ENCODE measurements at places on chromosomes 7 and 10.

- DNase-seq: no peak
These were observed 17.4 kb downstream of the SLC13A4 start for GRCh38 chr7:135710417-135711138.

GRCh38 chr7:104894314-104894713 is 119.7 kb upstream of the KMT2E start:
- DNase-seq: no peak

DNA sequence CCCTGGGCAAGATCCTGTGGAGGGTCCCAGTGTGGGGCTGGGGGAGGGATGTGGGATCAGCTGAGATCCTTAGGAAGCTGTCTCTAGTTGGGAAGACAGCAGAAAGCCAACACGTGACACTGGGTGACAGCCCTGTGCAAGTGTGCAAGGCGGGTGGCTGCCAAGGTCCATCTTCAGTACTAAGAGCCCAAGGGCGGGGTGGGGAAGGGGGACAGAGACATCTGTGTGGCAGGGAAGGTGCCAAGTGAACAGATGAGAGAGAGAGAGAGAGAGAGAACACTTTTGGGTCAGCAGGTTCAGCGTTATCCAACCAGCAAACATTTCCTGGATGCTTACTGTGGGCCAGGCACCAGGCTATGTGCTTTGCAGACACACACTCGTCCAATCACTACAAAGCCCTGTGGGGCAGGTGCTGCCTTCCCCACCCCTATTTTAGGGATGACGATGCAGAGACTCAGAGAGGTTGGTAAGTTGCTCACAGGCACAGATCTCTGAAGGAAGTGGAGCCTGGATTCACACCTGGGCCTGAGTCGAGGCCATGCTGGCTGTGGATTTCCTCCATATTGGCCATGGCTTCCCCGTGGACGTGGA is 135.7 kb downstream of the GRK5 start:
- no peak for DNase-seq

GRCh38 chr10:36017137-36017536 is 375.0 kb upstream of the FZD8 start:
- DNase-seq: no peak

DNA sequence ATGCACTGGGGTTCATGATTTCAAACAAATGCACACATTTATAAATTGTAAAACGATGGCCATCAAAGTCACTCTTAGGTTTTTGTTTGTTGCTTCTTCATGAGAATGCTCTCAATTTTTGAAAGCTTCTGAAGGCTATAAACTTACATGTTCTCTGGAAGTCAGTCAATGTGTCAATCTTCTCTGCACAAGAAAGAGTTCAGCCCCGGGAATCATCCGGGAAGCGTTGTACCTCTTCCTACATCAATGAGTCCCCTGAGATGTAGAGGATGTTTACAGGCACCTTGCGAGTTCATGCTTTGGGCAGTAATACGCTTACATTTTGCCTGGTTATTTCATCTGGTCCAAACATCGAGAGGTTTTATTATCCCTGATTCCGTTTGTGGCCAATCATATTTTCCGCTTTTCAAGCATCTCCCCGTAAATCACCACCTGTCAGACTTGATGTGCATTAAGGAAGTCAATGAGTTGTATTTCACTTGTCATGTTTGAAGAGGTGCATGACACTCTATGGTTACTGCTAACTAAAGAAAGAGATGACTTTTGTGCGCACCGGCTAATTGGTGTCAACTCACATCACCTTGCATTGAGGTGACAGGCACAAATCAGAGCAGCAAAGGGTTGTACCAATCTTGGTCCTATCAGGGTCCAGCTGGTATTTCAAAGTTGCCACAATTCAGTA is 750.7 kb downstream of the SORCS3 start:
- DNase-seq: no peak

- DNase-seq: no peak
These were observed 47.7 kb downstream of the EGFR start for GRCh38 chr7:55066524-55066923.

GRCh38 chr7:112874909-112875308 is 84.7 kb upstream of the TMEM168 start:
- DNase-seq: no peak

DNA sequence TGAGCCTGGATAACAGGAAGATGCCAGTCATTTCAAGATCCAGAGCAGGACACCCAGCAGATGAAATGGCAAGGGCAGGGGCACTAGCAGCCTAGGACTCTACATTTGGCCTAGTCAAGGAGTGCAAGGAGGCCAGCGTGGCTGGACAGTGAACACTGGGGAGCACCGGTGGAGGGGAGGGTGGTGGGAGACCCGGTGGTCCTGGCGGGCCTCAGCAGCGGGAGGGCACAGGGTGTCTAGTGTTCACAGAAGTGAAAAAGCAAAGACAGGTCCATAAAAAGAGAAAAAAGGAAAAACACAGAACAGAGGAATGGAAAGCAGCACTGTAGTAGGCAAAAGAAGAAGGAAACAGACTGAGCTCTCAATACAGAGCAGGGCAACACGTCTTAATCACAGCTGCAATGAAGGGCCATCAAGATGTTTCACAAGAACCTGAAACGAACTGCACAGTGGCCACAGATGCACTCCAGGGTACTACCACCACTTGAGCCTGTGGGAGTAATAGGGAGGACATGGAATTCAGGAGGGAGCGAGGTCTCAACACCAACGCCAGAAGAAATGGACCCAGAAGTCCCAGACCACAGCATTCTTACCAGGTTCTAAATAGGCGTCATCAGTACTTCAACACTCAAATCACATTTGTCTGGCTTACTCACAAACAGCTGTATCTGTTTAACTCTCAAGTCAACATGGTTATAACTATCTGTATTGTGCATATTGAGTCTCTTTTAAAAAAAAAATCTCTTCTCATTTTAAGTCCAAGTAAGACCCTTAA is 573.7 kb downstream of the PARD3 start:
- no peak for DNase-seq

DNA sequence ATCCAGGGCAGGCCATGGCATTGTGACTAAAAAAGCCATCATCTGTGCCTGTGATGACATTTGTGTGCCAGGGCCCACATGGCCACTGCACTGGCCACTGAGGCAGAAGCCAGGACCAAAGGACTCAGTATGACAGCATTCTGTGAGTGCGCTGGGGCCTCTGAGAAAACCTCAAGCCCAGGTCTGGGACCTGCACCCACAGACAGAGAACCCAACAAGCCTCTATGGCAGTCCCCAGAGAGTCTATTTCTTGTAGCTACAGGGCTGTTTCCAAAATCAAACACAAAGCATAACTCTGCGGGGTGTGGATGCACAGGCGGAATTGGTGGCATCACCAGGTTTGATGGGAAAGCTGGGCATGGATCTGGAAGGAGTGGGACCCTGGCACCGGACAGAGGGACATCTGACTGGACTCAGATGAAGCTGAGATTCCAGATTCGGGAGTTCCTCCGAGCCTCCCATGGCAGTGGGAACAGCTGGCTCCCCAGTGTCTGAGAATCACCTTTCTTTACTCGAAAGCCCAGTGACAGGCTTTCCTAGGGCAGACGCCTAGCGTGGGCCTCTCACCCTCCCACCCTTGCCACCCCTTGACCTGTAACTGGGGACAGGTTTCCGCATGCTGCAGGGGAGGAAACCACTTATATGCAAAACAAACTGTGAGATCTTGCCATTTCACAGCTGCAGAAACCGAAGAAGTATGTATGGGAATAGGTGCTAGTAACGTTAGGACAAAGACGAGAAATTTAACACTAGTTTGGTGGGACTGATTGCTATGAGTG is 70.6 kb upstream of the RHEB start:
- DNase-seq: no peak

DNA sequence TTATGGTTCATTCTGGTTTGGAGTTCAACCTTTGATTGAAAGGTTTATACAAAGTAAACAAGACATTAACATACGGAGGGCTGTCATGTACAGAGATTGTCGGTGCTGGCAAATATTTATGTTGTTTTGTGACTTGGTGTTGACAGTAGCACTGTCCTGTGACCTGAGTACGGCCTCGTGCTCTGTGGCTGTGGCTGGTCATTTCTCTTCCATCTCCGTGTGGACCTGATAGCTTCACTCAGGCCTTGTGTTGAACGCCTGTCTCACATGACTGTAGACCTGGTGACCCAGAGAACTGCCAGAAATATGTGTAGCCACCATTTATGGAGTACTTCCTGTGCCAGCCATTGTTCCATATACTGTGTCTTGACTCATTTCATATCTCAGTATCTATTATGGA is 311.6 kb downstream of the CCDC3 start:
- DNase-seq: no peak

- DNase-seq: no peak
These were observed 50.8 kb downstream of the ZNF503 start for GRCh38 chr10:75350791-75351190.

DNA sequence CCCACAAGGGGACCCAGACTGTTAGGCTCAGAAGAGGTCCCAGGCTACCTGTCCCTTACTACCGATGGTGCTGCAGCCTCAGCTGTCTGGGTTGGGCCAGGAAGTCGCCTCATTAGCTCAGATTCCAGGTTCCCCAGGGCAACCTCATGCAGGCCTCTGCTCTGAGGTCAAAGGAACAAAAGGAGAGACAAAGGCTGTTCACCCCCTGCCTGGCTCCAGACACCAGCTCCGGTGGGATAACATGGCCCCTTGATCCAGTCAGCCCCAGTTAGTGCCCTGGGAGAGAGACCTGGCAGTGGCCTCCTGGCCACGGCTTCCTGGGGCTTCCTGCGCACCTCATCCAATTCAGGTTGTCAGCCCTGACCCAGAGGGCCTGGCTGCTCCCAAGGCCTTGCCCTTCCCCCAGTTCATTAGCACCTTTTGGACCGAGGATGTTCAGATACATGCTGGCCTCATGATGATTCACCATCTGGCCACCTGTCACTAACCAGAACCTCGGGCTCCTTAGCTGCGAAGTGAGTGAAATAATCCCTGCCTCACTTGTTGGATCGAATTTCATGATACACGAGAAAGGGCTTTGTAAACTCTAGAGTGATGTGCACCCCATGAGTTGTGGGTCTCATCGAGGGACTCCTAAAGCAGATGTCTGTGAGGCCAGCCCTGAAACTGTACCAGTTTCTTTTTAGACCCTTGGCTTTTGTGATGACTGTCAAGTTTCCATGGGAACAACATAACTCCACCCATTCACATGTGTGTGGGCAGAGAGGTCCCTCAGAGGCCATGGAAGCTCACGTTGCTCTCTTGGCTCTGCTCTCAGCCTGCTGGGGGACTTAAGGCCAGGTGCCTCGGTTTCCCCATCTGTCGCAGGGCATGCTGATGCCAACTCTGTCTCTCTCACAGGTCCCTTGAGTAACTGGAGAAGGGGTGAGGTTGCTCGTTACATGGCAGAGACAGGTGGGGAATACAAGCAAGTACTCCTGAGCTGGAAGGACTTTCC is 79.5 kb upstream of the PCBD1 start:
- DNase-seq: no peak

- DNase-seq: no peak
These were observed 201.1 kb downstream of the BAMBI start for GRCh38 chr10:28878236-28878970.

- DNase-seq: no peak
These were observed 28.9 kb upstream of the TRIM8 start for GRCh38 chr10:102615361-102615760.

DNA sequence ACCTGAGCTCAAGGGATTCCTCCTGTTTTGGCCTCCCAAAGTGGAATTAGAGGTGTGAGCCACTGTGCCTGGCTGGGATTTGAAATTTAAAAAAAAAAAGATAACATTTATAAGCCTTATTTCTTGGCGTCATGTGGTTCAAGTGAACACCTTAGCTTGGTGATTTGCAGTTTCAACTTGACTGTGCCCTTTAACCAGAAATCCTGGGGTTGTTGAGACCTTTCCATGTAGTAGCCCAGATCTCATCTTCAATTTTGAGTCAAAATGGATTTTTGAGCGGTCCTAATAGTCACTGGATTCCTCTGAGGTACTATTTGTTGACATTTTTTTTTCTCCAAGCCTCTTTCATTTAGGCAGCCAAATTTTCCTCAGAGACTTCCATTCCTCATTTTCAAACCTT is 29.5 kb upstream of the FBXW4 start:
- no peak for DNase-seq

DNA sequence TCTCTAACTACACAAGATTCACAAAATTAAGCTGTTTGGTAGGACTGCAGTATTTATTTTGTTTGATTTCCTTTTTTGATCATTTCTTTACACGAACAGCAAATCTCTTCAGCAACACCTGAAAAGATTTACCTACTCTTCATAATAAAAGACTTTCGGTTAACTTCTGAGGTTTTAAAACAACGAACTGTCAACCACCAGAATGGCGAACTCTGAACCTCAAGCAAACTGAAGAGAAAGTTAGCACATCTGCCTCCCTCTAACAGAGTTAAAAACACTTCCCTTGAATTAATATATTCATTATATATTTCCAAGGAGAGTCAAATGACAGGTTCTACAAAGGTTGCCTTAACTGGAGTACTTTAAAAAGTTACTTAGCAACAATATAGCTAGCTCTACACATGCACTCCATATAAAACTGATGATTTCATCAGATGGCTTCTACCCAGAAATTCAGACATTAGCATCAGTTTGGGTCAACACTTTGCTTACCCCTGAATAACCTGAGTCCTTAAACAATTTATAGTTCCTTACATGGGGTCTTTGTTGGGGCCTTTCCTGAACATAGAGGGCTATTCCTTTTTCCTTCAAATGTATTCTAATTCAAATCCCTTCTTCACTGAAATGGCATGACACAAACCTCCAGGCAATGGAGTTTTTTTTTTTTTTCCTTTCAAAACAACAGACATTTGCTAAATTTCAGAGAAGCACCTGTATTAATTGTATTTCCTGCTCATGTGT is 118.3 kb downstream of the SEM1 start:
- no peak for DNase-seq

DNA sequence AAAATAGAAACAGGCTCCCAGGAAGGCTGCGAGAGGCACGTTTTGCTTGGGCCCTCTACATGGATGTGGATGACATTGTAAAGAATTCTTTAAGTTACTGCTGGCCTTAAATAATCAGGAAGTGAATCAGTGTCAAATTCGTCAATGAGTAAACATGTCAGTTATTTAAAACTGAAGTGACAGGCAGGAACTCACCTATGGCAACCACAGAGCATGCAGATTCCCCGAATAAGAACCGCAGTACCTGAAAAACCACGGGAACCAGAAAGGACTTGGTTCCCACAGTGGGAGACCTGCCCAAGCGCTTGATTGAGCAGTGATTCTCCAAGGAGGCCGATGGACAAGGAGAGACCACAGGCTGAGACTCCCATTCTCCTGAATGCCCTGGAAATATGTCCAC is 351.2 kb upstream of the AKR1E2 start:
- DNase-seq: no peak

DNA sequence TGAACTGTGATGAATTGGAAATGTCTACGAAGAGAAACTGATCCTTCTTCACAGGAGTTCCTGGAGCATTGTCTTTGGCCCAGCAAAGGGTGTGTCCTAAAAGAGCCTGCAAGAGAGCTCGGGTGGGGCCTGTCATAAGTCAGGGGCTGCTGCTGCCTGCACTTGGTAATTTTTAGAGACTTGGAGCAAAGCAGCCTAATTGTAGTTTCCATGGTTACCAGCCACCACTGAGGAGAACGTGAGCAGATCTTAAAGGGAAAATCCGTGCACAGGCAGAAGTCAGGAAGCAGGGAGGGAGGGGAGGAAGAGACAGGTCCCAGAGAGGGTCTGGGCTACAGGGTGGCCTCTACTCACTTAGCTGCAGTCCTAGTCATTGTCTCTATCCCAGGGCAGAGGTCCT is 463.6 kb downstream of the PLXNA4 start:
- no peak for DNase-seq

Measured in stimulated activated CD8-positive, alpha-beta memory T cell treated with anti-CD3 and anti-CD28 coated beads, Interleukin-2, amount 100 ng/mL, for 1 hour (primary cell).